ENCODE measurements at places on chromosomes 6 and 20.

- DNase-seq: no peak
These were observed 65.2 kb upstream of the TXNDC5 start for GRCh38 chr6:7975764-7976146.

GRCh38 chr20:22460803-22461202, 123.6 kb downstream of the FOXA2 start:
- DNase-seq: no peak

DNA sequence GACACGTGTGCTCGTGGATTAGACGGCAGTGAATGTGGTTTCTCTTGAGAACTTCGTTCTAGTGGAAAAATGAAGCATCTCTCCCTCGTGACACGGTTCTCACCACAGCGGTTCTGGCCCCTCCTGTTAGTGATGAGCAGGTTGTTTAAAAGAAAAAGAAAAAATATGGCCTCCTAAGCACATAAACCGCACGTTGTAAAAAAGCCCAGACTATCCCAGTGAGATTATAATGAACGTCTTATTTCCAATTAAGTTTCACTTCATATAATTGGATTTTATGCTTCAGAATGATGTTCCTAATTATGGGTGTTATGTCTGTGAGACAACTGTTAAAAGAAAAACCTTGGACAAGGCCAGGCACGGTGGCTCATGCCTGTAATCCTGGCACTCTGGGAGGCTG, 74.5 kb upstream of the FRMD1 start:
- no peak for DNase-seq

DNA sequence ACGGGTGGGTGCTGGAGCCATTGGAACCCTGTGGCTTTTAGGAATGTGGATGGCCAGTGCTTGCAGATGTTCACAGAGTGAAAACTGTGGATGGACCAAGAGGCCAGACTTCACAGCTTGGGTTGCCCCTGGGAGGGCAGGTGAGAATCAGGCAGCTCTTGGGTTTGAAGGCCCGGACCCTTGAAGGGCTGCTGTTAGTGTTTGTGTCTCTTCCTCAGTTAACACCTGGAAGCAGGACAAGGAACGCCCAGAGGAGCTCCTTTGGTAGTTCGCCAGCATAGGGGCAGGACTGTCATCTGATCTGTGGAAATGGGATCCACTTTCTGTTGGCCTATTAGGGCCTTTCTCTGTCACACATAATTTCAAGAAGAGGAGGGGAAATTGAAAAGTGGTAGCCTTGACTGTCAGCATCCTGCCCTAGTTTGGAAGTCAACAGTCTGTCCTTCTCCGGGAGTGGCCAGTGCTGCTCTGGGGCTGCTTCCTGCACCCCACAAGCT, 43.6 kb downstream of the RIOK1 start:
- DNase-seq: no peak

DNA sequence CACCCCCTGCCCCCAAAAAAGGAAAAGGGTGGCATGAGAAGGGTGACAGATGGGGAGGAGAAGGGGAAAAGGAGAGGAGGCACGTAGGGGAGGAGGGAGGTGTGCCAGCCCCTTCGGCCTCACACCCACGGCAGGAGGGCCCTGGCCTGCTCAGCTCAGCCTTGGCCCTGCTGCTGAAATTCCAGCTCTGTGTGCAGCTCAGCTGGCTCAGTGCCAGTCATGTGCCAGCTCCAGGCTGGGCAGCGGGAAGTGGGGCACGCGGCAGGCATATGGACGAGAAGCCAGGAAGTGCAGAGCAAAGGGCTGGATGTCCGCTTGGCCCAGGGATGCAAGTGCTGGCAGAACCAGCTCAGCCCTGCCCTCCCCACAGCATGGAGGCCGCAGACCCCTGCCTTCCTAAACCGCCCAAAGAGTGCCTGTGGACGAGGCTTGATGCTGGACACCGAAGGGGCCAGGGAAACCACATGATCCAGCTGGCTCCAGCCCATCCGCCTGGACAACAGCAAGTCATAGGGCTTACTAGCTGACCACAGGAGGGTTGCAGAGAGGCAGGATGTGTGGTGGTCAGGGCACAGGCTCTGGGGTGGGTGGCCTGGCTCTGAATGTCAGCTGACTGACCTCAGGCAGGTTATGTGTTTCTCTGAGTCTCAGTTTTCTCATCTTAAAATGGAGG, 60.2 kb downstream of the NOL4L start:
- DNase-seq: no peak

GRCh38 chr20:23374441-23374840, 12.5 kb downstream of the GZF1 start:
- DNase-seq: no peak

- DNase-seq: no peak
These were observed 58.9 kb downstream of the MAFB start for GRCh38 chr20:40630099-40630498.

DNA sequence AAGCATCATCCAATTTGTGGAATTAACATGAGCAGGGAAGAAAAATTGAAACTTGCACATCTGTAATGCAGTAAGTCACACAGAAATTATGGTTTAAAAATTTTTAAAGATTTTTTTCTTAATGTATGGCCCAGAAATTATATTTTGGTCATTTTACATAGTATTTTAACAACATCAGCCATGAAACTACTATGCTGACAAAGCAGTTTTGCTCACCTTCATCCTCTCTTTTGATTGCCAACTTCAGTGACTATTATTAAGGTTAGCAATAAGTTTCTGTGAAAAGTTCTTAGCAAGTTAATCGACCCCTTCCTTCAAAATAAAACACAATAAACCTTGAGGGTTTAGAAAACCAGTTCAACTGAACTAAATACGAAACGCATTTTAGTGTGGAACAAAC, 1347.0 kb downstream of the EPHA7 start:
- no peak for DNase-seq

GRCh38 chr6:144104488-144104887, 9.1 kb upstream of the SF3B5 start:
- no peak for DNase-seq

- no peak for DNase-seq
These were observed 39.8 kb upstream of the PTPN1 start for GRCh38 chr20:50470264-50470858.

DNA sequence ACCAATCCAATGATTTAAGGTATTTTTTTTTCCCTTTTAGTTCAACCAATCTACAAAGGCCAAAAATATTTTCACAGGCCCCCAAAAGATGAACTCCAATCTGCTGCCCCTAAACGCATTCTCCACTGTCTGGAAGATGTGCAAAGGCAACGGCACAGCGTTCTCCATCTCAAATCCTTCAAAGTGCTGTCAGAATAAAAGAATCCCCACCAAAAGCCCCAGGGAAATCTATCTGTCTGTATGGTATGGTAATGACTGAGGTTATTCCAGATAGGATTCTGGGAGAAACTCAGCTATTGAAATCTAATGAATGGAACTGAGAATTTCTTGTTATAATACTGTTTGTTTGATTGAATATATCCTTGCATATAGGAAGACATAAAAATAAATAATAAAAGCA, 217.8 kb upstream of the CCN2 start:
- no peak for DNase-seq

DNA sequence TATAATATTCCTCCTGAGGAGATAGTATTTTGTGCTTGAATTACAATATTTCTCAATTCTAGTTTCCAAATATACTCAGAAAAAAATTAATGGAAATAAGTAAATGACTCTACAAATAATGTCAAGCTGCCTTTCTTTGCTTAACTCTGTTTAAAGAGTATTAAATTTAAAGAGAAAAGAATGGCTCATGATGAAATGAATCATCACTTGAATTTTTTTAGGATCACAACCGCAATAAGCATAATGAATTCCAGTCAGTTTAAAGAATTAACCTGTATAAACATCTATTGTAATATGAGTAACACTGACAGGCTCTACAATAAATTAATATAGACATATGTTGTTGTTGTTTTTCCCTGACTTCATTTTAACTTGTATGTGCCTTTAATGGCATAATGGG, 266.2 kb upstream of the ADGRB3 start:
- no peak for DNase-seq

DNA sequence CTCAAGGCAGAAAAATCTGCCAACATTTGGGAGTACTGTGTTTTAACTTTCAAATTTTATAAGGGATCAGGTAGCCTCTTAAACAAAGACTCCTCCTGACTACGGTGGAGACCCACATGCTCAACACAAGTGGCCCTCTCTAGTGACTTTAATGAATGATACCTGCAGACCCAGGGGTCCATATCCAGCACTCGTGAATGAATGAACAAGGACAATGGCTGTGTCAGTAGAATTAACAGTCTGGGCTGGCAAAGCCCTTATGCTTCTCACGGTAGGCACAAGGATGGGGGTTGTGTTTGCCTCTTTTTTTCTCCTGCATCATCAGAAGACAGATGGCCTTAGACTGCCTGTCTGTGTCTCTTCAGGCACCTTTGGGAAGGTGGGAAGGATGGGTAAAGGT, 112.6 kb upstream of the TRAF3IP2 start:
- no peak for DNase-seq

- DNase-seq: no peak
These were observed 370.6 kb downstream of the SAMD5 start for GRCh38 chr6:147879031-147879580.

DNA sequence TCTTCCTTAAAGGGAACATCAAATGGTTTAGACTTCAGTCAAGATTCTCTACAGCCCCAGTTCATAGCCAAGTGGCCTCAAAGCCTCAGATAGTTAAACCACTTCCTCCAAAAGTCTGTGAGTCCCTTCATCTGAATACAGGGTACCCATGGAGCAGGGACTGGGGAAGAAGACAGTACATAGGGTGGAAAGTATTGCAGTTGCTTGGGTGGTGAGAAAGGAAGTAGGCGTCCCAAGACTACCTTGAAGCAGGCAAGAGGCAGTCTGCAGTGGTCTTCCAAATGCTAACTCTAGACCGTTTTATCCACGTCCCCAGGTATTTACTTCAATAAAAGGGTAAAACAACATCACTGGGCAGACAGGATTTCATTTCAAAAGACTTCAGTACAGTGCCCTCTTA, 2.0 kb downstream of the FYN start:
- peak; percentile 17 for DNase-seq

DNA sequence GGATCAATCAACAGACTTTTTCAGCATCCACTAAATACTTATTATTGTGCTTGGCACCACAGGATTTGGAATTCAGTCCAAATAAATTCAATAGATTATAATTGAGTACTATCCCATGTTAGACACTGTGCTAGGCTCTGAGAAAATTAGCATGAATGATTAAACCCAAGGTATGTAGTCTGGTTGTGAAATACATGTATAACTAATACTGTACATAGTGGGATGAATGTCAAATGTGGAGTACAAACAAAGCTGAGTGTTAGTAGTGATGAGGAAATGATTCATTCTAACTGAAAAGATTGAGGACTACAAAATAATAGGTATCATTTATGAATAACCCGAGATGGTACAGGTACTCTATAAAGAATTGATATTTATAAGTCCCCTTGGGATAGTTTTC, 111.9 kb upstream of the FLRT3 start:
- no peak for DNase-seq

DNA sequence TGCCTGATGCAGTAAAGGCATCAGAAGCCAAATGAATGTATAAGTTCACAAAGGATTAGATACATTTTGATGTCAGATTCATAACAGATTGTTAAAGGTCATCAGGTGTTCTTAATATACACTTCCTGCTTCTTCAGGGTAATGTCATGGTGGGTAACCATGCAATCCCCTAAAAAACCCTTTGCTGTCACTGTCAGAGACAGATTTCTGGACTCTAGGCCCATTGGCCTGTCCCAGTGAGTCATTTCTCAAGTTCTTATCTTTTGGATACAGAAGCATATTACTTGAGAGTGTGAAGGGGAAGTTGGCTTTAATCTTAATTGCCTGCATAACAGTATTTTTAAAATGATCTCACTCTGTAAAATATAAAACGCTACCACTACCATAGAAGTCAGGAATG, 895.6 kb upstream of the MAP3K7 start:
- no peak for DNase-seq

DNA sequence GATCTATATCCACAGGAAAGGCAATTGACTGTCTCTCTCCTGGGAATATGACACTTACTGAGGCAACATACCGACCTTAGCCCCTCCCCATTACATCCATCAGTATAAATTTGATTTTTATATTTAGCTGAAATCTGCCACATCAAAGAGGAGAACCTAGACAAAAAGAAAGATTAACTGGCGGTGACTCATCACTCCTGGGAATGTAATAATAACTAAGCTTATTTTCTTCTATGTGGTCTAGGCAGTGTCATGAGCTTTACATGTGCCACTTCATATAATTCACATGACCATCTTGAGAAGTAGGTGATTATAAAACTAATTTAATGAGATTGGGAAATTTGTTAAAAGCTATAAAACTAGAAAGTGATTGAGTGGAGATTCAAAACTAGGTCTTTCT, 520.0 kb upstream of the HS3ST5 start:
- DNase-seq: no peak

DNA sequence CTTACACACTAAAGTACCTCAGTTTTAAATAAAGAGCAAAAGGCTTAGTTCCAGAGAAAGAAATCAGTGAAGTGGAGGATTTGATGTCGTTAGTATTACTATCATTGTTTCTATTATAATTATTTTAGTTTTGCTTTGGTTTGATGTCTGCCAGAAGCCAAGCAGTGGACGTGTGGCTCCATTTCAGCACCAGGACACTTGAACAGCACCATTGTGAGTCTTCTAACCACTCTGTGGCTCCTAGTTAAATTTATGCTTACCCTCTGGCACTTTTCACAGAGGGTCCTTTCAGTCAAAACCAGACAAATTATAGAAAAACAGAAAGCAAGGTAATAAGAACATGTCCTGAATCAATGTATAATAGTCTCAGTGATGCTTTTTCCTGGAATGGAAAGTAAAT, 3.4 kb downstream of the COL9A1 start:
- DNase-seq: no peak

GRCh38 chr6:23003671-23004467, 434.5 kb downstream of the HDGFL1 start:
- peak; percentile 75 for DNase-seq

- DNase-seq: peak; percentile 17
These were observed 6.2 kb downstream of the CSE1L start for GRCh38 chr20:49052334-49052733.

- DNase-seq: peak; percentile 76
These were observed 99.9 kb downstream of the CAP2 start for GRCh38 chr6:17493286-17493685.

DNA sequence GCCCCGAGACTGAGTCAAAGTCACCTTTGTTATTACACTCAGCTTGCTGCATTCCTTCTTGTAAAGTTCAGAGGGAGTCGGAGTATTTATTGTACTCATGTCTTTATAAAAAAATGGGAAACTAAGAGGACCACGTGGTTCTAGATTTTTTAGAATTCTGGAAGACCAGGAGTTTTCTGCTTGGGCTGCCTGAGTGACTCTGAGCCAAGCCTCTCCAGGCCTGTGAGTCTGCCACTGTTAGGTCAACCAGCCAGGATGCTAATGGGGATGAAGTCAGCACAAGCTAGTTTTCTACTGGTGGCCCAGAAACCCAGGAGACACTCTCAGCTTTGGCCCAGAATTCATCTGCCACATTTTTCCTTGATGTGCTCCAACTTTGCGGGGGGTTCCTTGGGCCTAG, 453.5 kb upstream of the SULF2 start:
- no peak for DNase-seq
